GM23248 (cell line): ENCODE measurements at places on chromosomes 11 and 22. TPM values are rescaled to one million over a fixed set of nuclear protein-coding genes. Genes with fewer than 3 reads are reported as not detected.

HOATZ gene
- not detected in 2 replicates for total RNA-seq

DNA sequence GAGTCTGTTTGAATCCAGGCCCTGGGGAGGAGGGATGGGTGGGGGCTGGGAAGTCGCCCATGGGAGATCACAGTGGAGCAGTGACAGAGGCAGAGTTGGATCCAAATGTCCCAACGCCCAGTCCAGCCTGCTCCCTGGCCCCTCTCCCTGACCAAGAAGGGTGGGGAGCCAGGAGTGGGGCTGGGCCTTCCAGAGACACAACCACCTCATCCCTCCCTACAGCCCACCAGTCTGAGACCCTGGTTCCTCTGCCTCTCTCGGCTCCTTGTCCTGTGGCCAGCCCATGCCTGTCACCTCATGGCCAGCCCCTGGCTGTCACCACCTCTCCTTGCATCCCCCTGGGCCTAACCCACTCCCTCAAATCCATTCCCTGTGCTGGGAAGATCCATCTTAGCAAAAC is 71.2 kb upstream of the PRR5 start:
- H3K36me3 ChIP-seq = no peaks in the 10 kb centered on the region
- no peak overlapping the region for H3K4me3 ChIP-seq
- H3K27me3 ChIP-seq = no peaks in the 10 kb centered on the region
- DNase-seq = no peak
- no peaks in the 10 kb centered on the region for H3K4me1 ChIP-seq
- H3K27ac ChIP-seq = no peak overlapping the region

CENPM gene
- 5.7 and 15.0 TPM in 2 replicates for total RNA-seq

C11orf52 gene
- total RNA-seq = 2.1 and 3.5 TPM in 2 replicates

GRCh38 chr11:45857961-45858474 is 10.7 kb downstream of the CRY2 start:
- H3K4me3 ChIP-seq = no peak overlapping the region
- H3K36me3 ChIP-seq = peaks cover 16% of the 10 kb centered on the region; the same call in 1 of the 2 replicates
- peaks cover 52% of the 10 kb centered on the region for H3K4me1 ChIP-seq
- H3K27me3 ChIP-seq = no peaks in the 10 kb centered on the region
